ENCODE measurements at places on chromosomes 7 and 10. TPM values are rescaled to one million over a fixed set of nuclear protein-coding genes. Genes with fewer than 3 reads are reported as not detected.

The GIMAP5 gene
- not detected for total RNA-seq

The HECTD2 gene
- total RNA-seq: 4.0 TPM

The STEAP2 gene
- 4.4 TPM for total RNA-seq

The STOX1 gene
- total RNA-seq: 0.64 TPM

The SPAG6 gene
- not detected for total RNA-seq

The INHBA gene
- total RNA-seq: 0.55 TPM

The FAM20C gene
- total RNA-seq: 40.3 TPM

The VWC2 gene
- total RNA-seq: not detected

The CELF2 gene
- total RNA-seq: not detected

The TCAF2 gene
- total RNA-seq: 1.2 TPM

The KLLN gene
- total RNA-seq: 0.59 TPM

The HOXA2 gene
- 0.81 TPM for total RNA-seq

The TMEM178B gene
- total RNA-seq: 1.3 TPM

The CLCN1 gene
- not detected for total RNA-seq

The CCDC136 gene
- 2.2 TPM for total RNA-seq

The FZD1 gene
- 2.1 TPM for total RNA-seq

The NKX2-3 gene
- not detected for total RNA-seq

The ELN gene
- total RNA-seq: 0.09 TPM
